T follicular helper cell (primary cell): ENCODE measurements at places on chromosomes 2 and 18.

DNA sequence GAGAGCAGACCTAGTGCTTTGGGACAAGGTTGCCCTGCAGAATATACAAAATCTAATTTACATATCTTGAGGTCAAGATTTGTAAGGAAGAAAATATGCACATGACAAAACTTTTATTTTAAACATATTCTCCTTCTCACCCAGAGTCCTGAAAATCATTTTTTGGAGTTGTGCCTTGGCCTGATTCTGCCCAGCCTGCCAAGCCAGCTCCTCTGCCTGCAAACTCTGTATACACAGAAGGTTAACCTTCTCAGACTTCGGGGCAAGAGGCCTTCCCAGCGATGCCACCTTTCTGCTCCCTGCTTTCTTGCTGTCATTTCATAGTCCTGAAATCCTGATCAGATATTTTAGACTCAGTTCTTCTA, 95.8 kb upstream of the CAVIN2 start:
- DNase-seq = no peak

DNA sequence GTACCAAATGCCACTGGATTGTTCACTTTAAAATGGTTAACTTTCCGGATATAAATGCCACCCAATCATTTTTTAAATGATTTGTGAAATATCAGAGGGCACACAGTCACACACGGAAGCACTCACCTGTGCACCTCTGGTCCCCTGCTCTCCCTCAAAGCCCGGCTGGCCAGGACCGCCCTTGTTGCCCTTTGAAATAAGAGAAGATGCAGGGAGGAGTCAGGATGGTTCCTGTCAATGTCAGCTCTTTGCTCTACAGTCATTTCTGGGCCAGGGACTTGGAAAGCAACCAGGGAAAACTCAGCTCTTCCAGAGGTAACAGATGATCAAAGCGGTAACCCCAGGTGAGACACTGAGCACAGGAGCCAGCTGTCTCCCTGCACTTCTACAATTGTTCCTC, 60.7 kb downstream of the COL6A3 start:
- DNase-seq = no peak

DNA sequence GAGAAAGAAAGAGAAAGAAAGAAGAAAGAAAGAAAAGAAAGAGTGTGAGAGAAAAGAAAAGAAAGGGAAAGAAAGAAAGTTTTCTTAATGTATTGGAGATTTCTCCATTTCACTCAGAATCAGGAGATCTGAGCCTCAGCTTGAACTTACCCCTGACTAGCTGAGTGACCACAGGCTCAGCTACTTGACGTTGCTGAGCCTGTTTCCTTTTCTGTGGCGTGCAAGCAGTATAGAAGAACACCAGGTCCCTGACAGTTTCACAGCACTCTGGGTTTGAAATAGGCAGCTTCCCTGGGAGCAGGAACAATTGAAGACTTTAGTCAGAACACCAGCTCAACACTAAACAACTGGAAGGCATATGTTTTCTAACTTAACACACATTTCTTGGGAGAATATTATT, 44.7 kb downstream of the MARCO start:
- DNase-seq = no peak

- DNase-seq = no peak
These were observed 7.8 kb downstream of the PTMA start for GRCh38 chr2:231715988-231716616.

DNA sequence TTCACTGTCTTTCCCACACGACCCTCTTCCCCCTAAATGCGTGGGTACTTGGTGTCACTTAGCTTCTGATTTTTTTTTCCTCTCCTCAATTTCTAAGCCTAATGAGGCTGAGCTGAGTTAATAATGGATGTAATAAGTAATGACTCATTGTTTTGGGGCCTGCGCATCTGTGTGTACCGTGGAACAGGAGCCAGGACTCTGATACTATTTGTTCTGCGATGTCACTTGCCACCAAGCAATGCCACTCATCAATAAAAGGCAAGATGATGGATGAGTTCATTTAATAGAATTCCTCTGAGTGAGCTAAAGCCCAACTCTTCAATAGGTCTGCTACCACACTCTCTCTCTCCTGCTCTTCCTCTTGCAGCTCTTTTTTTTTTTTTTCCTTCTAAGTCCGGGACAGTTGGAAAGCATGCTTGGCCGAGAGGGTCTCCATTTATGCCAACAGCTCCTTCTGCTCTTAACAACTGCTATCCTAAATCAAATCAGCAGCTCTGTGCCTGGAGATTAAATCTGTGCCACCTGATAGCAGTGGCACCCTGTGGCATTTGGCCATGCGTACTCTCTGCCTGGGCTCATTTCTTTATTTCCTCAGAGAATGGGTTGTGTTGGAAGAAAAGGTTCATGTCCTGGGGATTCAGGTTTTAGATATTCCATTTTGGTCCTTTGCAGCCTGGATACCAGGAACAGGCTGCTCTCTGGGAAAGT, 1284.2 kb upstream of the PIK3C3 start:
- DNase-seq = no peak

GRCh38 chr2:7976206-7976605, 705.6 kb upstream of the ID2 start:
- no peak for DNase-seq

GRCh38 chr2:171406044-171406443, 27.7 kb downstream of the METTL8 start:
- DNase-seq = no peak

DNA sequence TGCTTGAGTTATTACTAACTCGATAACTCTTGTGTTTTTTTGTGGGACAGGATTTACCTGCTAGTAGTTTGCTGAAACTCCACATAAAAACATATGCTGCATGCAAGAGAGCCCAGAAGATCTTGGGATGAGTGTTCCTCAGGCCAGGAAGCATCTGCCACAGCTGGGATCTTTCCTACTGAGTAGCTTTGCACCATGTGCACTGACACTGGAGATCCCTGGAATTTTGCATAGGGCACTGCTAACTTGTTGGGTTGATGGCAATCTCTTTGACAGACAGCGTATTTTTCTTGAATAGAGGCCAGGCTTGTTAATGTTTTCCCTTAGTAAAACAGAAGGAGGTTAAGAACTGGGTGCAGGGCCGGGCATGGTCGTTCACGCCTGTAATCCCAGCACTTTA, 808 bp upstream of the SERPINB11 start:
- no peak for DNase-seq

DNA sequence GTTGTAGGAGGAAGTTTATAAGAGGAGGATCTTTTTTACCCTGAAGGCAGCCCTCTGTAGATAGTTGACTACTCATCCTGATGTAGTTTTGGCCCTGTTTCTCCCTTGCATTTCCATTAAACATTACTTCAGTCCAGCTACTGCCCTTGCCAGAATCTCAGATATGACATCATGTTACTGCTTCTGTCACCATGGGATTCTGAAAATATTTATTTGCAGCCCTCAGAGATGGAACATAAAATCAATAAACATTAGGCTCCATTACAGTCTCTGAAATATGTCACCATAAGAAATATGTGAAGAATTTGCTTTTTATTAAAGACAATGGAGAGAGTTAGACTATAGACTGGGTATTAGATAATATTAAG, 68.7 kb upstream of the STK39 start:
- DNase-seq = no peak

GRCh38 chr2:179800776-179801175, 60.6 kb downstream of the ZNF385B start:
- no peak for DNase-seq

DNA sequence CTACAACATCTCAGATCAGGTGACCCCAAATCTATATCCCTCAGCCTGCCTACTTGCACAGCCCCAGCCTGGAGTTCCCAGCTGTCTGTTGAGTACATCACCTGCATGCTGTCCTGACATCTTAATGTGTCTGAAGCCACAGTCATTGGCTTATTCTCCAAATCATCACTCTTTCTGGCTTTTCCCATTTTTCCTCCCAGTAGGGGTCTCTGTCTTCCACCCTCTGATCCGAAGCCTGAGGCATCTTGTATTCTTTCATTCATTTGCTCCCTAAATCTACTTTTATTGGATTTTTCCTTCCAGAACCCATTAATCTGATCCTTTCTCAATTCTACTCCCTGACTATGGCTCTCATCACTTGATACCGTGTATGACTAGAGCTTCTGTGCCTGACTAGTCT, 332.9 kb upstream of the DCC start:
- no peak for DNase-seq

GRCh38 chr2:63654959-63655358, 66.2 kb downstream of the MDH1 start:
- DNase-seq = no peak

GRCh38 chr18:8088626-8089025, 520.6 kb upstream of the RAB12 start:
- DNase-seq = no peak

DNA sequence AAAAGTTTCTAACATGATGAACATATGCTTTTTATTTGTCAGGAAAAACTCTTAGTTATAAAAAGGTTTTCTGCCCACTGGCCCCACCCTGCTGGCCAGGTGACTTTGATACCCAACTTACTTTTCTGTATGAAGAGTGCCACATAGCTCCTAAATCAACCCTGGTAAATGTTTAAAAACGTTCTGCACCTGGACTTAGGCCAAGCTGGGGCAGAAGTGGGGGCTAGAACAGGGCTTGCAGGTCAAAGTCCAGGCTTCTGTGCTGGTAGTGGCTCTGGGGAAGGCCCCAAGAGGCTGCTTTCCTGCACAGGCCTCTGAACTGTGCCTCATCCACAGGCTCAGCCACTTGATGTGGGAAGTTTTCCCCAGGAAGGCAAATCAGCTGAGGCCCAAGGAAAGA, 171.7 kb downstream of the ANKRD30B start:
- DNase-seq = no peak
